ENCODE measurements at places on chromosomes 2 and 18.

- no peaks in the 10 kb centered on the region for H3K4me1 ChIP-seq
- no peaks in the 10 kb centered on the region for H3K27me3 ChIP-seq
- no peak for DNase-seq
- no peak overlapping the region for H3K4me3 ChIP-seq
- no peaks in the 10 kb centered on the region for H3K36me3 ChIP-seq
These were observed 15.2 kb downstream of the PAX3 start for GRCh38 chr2:222283634-222284033.

DNA sequence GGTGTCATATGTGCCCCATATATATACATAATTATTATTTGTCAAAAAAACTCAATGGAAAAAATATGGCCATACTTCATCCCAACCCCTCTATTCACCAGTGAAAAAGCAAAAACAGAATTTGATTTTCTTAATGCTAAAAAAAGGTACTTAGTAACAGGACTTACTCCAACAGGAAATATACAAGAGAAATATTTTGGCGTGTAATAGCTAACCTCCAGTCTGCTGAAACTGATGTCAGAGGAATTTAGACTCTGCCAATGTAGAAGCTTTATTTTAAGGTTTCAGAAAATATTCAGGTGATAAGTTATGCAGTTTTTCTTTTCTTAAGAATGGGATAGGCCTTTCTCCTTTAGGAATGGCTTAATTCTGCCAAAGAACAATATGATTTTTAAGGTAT is 72.6 kb downstream of the TMEFF2 start:
- H3K36me3 ChIP-seq, result no peaks in the 10 kb centered on the region
- peaks cover 6% of the 10 kb centered on the region for H3K4me1 ChIP-seq
- H3K27me3 ChIP-seq, result no peaks in the 10 kb centered on the region
- no peak for DNase-seq

DNA sequence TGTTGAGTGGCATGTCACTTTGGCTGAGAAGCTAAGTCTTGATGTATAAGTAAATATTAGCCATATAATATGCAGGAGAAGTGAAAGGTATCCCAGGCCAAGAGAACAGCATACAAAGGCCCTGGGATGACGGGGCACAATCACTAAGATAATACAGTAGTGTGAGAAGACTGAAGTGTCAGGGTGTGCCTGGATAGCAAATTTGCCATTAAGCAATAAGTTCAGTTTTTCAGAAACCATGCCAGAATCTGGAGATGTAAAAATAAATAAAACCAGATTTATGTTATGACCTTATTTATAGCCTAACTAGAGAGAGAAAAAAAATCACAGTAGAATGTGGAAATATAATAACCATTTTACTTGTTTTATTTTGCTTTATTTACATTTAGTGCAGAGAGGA is 1858.7 kb upstream of the CELF4 start:
- H3K27me3 ChIP-seq, result no peaks in the 10 kb centered on the region
- no peak overlapping the region for H3K4me3 ChIP-seq
- no peaks in the 10 kb centered on the region for H3K4me1 ChIP-seq
- H3K27ac ChIP-seq, result no peak overlapping the region

GRCh38 chr2:170322140-170322766 is 144.3 kb downstream of the MYO3B start:
- no peaks in the 10 kb centered on the region for H3K27me3 ChIP-seq
- no peaks in the 10 kb centered on the region for H3K4me1 ChIP-seq
- no peak overlapping the region for H3K4me3 ChIP-seq
- no peak overlapping the region for H3K27ac ChIP-seq
- H3K36me3 ChIP-seq, result no peaks in the 10 kb centered on the region
- DNase-seq, result no peak

DNA sequence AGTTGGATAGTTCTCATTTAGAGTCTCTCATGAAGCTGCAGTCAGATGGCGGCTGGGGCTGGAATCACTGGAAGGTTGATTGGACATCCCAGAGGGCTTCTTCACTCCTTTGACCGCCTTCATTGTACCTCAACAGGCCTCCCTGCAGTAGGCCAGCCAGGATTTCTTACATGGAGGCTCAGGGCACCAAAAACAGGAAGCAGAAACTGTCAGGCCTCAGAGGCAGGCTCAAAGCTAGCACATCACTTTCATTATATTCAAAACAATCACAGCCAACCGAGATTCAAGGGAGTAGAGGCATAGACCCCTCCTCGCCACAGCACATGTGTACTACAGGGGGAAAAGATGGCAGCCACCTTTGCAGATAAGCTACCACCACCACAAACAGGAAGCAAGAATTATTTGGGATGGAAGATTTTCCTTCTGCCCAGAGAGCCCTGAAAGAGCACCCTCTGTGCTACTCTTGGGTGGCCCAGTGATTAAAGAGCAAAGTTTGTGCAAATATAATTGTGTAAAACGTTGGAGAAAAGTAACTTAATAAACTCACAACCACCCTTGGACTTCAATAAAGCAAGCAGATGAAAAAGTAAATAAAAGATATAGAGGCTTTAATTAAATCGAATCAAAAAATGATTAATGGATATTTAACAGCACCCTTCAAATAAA is 155.3 kb downstream of the GFPT1 start:
- H3K4me1 ChIP-seq, result no peaks in the 10 kb centered on the region
- no peaks in the 10 kb centered on the region for H3K27me3 ChIP-seq
- H3K27ac ChIP-seq, result no peak overlapping the region

- H3K4me1 ChIP-seq, result peaks cover 20% of the 10 kb centered on the region
- no peak for DNase-seq
- no peak overlapping the region for H3K4me3 ChIP-seq
- no peaks in the 10 kb centered on the region for H3K36me3 ChIP-seq
These were observed 427.8 kb upstream of the ZEB2 start for GRCh38 chr2:144947709-144948037.

GRCh38 chr2:123935405-123935804 is 89.7 kb upstream of the CNTNAP5 start:
- no peaks in the 10 kb centered on the region for H3K4me1 ChIP-seq
- H3K36me3 ChIP-seq, result no peaks in the 10 kb centered on the region
- H3K4me3 ChIP-seq, result no peak overlapping the region

- no peaks in the 10 kb centered on the region for H3K36me3 ChIP-seq
- H3K4me1 ChIP-seq, result no peaks in the 10 kb centered on the region
- H3K27ac ChIP-seq, result no peak overlapping the region
- no peaks in the 10 kb centered on the region for H3K27me3 ChIP-seq
- no peak overlapping the region for H3K4me3 ChIP-seq
These were observed 401.6 kb downstream of the GPD2 start for GRCh38 chr2:156837635-156838370.

- no peaks in the 10 kb centered on the region for H3K36me3 ChIP-seq
- no peaks in the 10 kb centered on the region for H3K27me3 ChIP-seq
- H3K4me1 ChIP-seq, result no peaks in the 10 kb centered on the region
- H3K27ac ChIP-seq, result no peak overlapping the region
- DNase-seq, result no peak
These were observed 107.4 kb downstream of the MYCN start for GRCh38 chr2:16047701-16048100.

GRCh38 chr2:26011990-26012856 is 21.7 kb upstream of the RAB10 start:
- H3K27me3 ChIP-seq, result no peaks in the 10 kb centered on the region
- H3K4me3 ChIP-seq, result no peak overlapping the region
- no peak overlapping the region for H3K27ac ChIP-seq
- H3K36me3 ChIP-seq, result no peaks in the 10 kb centered on the region
- DNase-seq, result no peak
- peaks cover 30% of the 10 kb centered on the region for H3K4me1 ChIP-seq

DNA sequence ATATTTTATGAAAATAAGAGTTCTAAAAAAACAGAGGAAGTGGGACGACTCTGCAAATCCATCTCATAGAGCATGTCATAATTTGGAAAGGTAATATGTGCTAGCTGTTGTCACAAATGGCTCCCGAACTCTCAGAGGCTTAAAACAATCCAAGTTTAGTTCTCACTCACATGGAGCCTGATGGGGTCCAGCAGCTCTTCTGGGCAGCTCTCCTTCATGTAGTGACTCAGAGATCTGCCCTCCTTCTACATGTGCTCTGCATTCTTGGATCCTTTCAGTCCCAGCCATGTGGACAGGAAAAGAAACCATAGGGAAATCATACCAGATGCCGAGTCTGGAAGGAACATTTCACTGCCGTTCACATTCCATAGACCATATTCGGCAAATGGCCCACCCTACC is 180.1 kb upstream of the APCDD1 start:
- H3K27me3 ChIP-seq, result no peaks in the 10 kb centered on the region
- peaks cover 12% of the 10 kb centered on the region for H3K4me1 ChIP-seq
- no peak overlapping the region for H3K4me3 ChIP-seq
- no peaks in the 10 kb centered on the region for H3K36me3 ChIP-seq

DNA sequence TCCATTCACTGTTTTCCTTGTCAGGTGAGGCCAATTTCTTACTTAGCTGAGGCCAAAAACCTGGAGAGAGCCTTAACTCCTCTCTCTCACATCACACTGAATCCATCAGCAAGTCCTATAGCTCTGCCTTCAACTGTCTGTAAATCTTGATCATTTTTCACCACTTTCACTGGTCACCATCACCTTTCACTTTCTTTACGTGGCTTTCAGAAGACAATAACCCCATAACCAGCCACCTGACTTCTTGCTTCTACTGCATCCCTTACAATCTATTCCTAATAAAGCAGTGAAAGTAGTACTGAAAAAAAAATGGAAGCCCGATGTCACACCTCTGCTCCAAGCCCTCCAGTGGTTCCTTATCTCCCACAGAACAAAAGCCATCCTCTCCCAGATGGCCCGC is 7.7 kb downstream of the LOXL3 start:
- no peaks in the 10 kb centered on the region for H3K36me3 ChIP-seq
- H3K4me3 ChIP-seq, result no peak overlapping the region
- no peak overlapping the region for H3K27ac ChIP-seq

DNA sequence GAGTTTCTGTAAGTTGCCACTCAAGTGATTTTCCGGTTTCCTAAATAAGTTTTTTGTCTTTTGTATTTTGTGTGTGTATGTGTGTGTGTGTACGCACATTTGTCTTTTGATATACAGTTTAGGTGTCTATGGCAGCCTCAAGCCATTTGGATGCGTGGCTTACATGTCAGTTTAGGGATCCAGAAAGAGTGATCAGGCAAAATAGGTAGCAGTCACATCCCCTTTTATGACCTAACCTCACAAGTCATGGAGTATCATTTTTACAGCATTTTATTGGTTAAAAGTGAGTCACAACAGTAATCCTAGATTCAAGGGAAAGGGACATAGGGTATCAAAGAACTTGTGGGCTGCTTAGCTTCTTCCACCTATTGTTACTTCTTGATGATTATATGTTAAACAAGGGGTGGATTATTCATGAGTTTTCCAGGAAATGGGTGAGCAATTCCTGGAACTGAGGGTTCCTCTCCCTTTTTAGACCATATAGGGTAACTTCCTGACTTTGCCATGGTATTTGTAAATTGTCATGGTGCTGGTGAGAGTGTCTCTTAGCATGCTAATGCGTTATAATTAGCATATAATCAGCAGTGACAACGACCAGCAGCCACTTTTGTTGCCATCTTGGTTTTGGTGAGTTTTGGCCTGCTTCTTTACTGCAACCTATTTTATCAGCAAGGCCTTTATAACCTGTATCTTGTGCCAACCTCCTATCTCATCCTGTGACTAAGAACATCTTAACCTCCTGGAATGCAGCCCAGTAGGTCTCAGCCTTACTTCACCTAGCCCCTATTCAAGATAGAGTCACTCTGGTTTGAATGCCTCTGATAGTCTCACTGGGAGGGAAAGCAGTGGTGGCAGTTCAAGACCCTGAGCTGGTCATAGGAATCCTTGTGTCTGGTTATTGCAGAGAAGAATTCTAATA is 8.6 kb upstream of the SOCS6 start:
- no peak overlapping the region for H3K27ac ChIP-seq
- H3K4me1 ChIP-seq, result no peaks in the 10 kb centered on the region
- H3K4me3 ChIP-seq, result no peak overlapping the region
- no peaks in the 10 kb centered on the region for H3K27me3 ChIP-seq

DNA sequence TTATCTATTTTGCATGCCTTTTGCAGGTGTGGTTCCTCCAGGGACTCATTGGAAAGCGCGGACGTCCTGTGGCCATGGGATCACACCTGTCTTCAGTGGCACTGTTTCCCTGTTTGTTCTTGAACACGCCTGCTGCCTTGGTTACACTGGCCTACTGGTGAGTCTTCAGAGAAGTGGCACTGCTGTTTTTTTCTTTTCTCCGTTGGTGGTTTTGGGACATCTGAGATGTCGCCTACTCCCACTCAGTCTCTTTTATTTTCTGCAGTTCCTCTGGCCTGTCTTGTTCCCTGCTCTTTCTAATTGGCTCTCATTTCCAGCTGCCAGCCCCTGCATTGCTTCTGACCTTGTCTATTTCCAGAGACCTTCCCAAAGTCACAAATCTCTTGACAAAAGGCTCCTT is 35.7 kb upstream of the POU3F3 start:
- no peaks in the 10 kb centered on the region for H3K4me1 ChIP-seq

DNA sequence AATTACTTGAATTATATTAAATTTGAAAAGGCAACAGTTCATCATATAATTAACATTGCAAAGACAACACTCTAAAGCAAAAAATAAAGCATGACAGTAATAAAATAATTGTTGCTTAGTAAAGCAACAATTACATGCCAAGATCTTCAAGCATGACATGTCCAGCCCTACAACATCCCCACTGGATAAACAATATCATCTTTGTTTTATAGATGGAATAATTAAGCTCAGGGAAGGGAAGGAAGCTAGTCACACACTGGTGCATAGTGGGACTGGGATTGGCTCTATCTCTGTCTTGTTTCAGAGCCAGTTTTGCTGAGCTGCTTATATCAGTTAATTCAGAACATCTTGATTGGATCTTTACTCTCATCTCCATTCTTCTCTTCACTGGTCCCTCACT is 49.9 kb upstream of the PARD3B start:
- H3K36me3 ChIP-seq, result no peaks in the 10 kb centered on the region
- no peaks in the 10 kb centered on the region for H3K27me3 ChIP-seq
- no peak overlapping the region for H3K4me3 ChIP-seq
- H3K27ac ChIP-seq, result no peak overlapping the region
- DNase-seq, result no peak

Measured in thoracic aorta (tissue), 2 donors.